Regular cardiac myocyte (primary cell): ENCODE measurements at places on chromosomes 1 and 21. TPM values are rescaled to one million over a fixed set of nuclear protein-coding genes. Genes with fewer than 3 reads are reported as not detected.

The ELAPOR1 gene
- under 0.01 and 0.28 TPM in 2 replicates for total RNA-seq

The PLA2G2F gene
- not detected in 2 replicates for total RNA-seq

The IRF6 gene
- total RNA-seq: 0.19 and 0.85 TPM in 2 replicates

The SAMSN1 gene
- not detected in 2 replicates for total RNA-seq

The MAN1C1 gene
- total RNA-seq: 0.38 and 6.5 TPM in 2 replicates
